Glutamatergic neuron (in vitro differentiated cells): ENCODE measurements at places on chromosomes 5 and 9.

GRCh38 chr5:103624035-103624480, 61.5 kb upstream of the NUDT12 start:
- no peak for DNase-seq

DNA sequence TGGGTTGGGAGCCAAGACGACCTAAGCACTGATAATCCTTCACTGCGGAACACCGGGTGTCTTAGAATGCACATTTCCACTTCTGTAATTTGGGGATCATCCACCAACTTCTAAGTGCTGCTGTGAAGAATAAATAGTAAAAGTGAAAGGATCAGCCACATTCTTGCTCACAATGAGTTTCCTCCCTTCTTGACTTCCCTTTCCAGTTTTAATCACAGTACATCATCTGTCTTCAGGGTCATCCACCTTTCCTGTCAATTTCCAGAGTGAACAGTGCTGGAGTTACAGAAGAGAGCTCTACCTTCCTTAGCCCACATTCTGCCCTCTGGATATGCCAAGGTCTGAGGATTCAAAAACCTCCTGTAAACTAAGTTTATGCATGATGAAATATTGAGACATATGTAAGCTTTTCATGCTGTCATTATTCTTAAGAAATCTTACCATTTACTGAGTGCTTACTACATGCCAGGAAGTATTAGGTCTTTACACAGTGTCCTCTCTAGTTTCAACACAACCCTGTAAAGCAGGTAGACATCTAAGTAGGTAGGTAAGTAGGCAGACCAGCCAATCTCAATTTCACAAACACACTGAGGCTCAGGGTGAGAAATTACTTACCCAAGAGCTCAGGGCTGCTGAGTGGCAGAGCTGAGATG, 105.2 kb downstream of the CDK5RAP2 start:
- DNase-seq, result no peak

- DNase-seq, result no peak
Observed at GRCh38 chr9:107914151-107914550, 424.6 kb upstream of the KLF4 start.

GRCh38 chr9:121172726-121173487, 28.8 kb downstream of the RAB14 start:
- no peak for DNase-seq

DNA sequence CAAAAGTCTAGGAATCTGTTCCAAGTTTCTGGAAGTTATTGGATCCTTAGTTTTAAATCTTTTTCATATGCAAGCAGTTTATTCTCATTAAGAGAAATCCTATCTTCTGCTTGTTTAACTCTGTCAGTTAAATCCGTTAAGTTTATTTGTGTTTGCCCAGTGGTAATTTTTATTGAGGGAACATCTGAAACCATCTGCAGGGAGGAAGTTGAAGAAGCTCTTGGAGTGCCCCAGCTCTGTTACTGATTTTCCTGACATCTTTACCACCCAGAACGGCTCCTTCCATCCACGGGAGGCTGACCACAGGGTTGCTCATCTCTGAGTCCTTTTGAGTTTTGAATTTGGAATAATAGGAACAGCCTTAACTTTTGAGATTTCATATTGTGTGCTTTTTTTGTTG, 99.9 kb upstream of the ZNF618 start:
- DNase-seq, result no peak

GRCh38 chr5:1764606-1764960, 35.1 kb downstream of the MRPL36 start:
- no peak for DNase-seq

GRCh38 chr5:81856948-81857928, 106.3 kb upstream of the SSBP2 start:
- DNase-seq, result no peak
